GM12865 (cell line): ENCODE measurements at places on chromosomes 1 and 21.
A peak's percentile ranks its signal among the peaks of the same experiment; 100 is the strongest.

- no peak for DNase-seq
Observed at GRCh38 chr1:175200678-175201521, 8.3 kb upstream of the KIAA0040 start.

GRCh38 chr1:9989773-9990172 is 7.3 kb upstream of the RBP7 start:
- no peak for DNase-seq

DNA sequence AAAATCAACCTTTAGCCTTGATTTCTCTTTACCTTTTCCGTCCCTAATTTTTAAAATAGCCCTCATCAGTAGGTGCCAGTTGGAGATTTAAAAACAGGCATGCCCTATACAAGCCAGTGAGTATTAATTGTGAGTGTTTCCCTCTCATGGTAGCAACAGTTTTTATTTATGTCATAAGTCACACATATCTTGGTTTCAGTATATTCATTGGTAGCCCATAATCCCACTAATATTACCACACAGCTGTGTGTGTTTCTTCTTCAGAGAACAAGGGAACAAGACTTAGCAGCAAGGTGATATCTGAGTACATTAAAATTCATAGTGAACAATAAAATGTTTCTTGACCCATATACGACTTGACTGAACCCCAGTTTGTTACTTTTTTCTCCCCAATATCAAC is 68.6 kb upstream of the HSPA13 start:
- DNase-seq = no peak

DNA sequence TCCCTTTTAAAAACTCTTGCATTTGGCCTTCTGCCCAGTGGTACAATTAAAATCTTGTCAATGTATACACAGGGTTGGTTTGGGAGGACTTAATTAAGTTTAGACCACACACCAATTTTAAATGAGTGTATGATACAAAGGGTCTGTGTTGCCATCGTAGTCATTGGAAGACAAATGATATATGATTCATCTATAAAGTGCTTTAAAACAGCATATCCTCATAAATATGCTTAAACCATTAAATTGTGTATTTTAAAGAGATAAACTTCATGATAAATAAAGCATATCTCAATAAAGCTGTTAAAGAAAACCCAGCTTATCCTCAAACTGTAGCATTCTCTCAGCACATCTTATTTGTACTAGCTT is 69.5 kb downstream of the LUZP1 start:
- DNase-seq = no peak

- DNase-seq = no peak
Observed at GRCh38 chr1:33320619-33321165, at the start of gene A3GALT2. Gene A3GALT2 (minus strand): TSS chr1:33321098. CDS start chr1:33321098, 0 bp downstream.

DNA sequence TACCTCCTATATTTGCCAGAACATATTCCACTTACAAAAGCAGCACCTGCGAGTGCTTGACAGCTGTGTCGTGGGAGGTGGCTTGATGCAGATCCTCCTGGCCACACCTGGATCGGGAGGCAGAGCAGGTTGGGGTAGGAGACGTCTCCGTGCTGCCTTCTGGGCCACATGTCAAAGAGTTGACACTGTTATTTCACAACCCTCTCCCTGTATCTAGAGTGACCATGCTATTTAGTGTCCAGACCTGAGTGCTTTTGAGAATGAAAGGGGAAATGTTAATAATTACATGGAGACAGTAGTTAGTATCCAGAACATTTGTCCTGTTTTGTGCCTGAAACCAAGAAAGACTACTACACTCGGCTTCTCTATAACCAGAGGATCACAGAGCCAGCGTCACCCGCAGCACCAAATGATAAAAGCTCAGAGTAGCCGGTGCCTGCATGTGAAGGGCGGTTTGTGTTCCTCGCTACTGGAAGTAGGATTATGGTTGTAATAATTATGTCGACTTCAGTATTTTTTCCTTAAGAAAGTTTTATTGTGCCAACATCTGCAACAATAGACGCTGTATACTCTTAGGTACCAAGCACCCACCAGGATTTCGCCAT is 77.1 kb downstream of the GALNT2 start:
- DNase-seq = no peak

- DNase-seq = no peak
Observed at GRCh38 chr1:9612871-9613624, 24.3 kb downstream of the TMEM201 start.

DNA sequence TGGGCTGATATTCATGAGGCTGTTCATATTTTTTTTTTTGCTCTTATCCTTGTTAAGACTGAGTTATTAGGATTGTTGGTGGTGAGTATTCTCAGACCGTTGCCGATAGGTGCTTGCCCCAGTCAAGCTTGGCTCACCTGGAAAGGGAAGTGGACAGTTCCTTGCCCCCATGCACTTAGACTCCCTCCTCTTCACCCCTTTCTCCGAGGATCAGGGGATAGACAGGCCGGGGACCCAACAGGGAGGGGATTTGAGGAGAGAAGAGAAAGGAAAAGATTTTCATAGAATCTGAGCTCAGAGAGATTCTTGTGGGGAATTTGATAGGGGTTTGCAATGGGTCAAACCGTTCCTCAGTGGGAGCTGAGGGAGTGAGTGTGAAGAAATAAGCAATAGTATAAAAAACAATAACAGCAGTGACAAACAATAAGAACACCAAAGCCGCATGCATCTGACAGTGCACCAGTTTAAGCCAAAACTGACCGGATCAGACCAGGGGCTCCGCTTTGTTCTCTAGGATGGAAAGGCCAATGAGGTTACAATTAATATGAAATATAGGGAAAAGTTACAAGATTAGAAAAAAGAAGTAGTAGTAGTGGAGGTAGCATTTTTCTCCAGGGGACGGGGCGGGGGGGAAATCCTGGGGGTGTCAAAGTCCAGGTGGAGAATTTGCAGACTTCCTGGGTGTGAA is 8.9 kb downstream of the PAX7 start:
- no peak for DNase-seq

- DNase-seq = no peak
Observed at GRCh38 chr1:67601955-67602354, 83.0 kb upstream of the GADD45A start.

- peak; percentile 2 for DNase-seq
Observed at GRCh38 chr1:115179397-115180079, 90.2 kb upstream of the TSPAN2 start.

DNA sequence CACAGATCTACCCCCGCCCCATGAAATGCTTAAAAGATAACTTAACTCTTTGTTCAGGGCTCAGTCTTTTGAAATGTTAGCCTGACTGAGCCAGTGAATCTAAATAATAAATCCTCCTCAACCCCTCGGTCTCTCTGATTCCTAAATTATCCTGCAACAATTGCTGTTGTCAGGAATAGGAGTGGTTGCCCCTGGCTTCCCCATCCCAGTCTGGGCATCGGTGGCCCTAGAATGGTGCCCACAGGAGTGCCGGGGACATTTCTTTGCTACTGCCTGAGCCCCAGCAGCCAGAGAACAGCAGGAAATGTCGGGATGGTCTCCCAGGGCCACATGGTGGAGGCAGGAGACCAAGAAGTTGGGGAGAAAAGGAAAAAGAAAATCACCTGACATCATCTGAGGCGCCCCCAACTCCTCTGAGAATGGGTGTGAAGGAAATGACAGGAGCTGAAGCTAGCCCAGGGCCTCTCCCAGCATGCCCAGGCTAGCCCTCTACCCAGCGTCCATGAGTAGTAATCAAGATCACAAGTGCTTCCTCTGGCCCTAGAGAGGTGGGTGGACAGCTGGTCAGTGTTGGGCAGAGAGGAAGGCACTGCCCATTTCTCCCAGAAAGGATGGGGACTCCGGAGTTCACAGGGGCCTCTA is 1.6 kb downstream of the PADI4 start:
- DNase-seq = no peak

DNA sequence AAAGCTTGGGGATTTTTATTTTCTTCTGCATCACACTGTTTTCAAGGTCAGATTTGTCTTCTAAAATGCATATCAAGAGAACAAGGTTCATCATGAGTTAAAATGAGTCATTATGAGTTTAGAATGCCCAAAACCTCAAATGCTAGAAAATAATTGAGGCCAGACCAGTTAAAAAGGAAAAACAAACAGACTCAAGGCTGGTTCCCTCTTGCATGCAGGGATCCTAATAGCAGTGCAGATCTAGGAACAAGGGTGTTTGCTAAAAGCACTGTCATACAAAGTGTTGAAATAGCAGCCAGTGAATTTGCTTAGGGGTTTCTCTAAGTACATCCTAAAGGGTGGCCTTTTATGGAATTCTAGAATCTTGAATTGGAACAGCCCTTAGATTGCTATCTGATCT is 15.3 kb downstream of the BEND5 start:
- no peak for DNase-seq

GRCh38 chr21:35593000-35593502 is 467.3 kb downstream of the SETD4 start:
- no peak for DNase-seq

- DNase-seq = peak; percentile 79
Observed at GRCh38 chr1:221939607-221940006, 197.7 kb upstream of the DUSP10 start.

GRCh38 chr1:116990612-116991151 is 10.9 kb upstream of the CD101 start:
- no peak for DNase-seq

- DNase-seq = no peak
Observed at GRCh38 chr1:51833700-51834099, 44.8 kb downstream of the NRDC start.

DNA sequence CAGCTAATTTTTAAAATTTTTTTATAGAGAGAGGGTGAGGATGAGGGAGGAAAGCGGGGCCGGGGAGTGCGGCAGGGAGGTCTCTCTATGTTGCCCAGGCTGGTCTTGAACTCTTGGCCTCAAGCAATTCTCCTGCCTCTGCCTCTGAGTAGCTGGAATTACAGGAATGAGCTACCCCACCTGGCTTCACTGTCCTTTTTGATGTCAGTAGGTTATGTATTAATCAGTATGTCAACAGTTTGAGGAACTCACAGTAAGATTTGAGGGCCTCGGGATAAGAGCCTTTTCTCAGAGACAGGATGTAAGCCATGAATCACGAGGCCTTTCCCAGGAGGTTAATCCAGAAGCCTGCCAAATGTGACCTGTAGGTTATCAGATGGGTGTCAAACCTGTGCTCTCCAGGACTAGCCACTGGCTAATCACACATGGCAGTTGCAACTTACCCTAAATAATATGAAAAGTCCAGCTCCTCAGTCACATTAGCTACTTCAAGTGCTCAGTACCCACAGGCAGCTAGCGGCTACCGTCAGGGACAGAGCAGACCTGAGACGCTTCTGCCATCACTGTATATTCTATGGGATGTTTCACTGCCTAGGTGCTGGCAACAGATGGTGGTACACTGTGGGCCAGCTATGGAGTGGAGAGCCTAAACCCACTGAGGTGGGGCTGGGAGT is 33.1 kb downstream of the TRIM67 start:
- DNase-seq = no peak

- DNase-seq = no peak
Observed at GRCh38 chr1:37433171-37433570, 41.2 kb upstream of the ZC3H12A start.

DNA sequence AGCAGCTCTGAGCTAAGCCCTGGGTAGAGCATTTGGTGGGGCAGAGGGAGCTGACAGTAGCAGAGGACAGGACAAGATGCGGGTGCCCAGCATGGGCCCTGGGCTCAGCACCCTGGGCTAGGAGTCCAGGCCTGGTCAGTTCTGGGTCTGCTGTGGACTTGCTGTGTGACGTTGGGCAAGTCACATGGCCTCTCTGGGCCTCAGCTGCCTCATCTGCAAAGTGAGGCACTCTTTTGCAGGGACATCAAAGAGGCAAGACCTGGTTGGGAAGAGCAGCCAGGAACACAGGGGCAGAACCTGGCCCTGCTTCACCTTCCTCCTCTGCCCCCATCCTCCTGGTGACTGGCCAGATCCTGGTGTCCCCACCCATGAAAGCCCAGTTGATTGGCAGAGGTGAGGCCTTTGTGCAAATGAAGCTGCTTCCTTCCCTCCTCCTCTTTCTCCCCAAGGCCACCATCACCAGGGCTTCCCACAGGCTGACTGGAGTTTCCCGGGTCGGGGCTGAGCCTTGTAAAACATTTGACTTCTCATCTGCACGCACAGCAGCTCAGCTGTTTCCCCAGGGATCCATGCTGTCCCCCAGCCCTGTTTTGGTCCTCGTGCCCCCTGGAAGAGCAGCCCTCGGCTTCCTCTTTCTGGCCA is 350.5 kb downstream of the MATN1 start:
- no peak for DNase-seq

GRCh38 chr1:85576642-85577418 is 3.7 kb upstream of the CCN1 start:
- peak; percentile 85 for DNase-seq

DNA sequence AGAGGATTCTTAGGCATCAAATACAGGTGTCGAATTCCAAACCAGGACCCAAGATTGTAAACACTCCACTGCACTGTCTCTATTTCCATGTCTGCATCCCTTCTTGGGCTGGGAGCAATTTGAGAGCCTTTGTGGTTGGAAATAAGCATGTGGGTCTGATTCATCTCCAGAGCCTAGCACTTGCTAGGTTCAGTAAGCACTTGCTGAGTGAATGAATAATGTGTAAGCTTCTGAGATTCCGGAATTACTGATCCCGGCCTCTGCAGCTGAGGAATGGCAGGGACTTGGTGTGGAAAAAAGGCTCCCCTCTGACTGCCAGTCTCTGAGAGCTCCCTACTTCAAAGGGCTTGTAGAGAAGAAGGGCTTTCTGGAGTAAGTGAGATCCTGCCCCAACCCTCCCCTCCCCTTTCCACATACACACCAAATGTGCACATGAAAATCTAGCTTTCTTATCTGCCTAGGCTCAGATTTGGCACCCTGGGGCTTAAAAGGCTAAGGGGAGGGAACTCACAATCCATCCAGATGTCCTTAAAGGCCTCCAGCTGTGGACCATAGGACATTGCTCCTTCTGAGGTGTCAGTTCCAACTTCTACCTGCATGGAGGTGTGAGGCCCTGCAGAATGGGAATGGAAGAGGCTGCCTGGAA is 39.6 kb upstream of the TRABD2B start:
- DNase-seq = no peak

DNA sequence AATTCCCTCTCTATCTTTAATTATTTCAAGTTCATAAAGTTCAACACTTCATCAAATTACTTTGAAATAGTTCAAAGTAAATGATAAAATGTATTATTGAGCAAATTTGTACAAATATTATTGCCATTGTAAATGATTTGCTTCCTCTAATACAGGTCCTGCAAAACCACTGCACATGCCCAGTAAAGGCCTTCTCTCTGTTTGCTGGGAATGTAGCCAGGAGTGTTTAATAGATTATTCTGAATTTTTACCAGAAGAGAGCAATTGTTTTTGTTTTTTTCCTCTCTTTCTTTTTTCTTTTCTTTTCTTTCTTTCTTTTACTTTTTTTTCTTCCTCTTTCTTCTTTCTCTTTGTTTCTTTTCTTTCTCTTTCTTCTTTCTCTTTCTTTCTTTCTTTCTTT is 486.3 kb downstream of the PTBP2 start:
- no peak for DNase-seq

DNA sequence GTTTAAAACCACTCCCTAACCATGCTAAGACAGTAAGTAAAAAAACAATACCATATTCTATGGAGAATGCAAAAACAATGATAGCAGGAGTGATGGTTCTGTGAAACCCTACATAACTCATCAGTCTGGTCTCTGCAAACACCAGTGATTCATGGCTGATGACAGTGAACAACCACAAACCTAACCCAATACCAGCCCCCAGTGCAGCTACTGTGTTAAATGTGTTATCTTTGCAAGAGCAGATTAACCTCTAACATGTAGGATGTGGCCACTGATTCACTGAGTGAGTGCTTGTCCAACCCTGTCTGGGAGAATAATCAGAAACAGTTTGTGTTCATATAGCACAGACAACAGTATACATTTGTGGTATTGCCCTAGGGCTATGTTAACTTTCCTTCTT is 100.2 kb upstream of the COG2 start:
- no peak for DNase-seq

- DNase-seq = no peak
Observed at GRCh38 chr21:41628256-41628655, 120.3 kb upstream of the TMPRSS2 start.
